Upper lobe of left lung (tissue), 6 donors: ENCODE measurements at places on chromosomes 1 and 21.

- DNase-seq = no peak
These were observed 57.7 kb downstream of the NTNG1 start for GRCh38 chr1:107198561-107198960.

GRCh38 chr1:3716351-3716750 lies 35.9 kb upstream of the CCDC27 start:
- no peak for DNase-seq

DNA sequence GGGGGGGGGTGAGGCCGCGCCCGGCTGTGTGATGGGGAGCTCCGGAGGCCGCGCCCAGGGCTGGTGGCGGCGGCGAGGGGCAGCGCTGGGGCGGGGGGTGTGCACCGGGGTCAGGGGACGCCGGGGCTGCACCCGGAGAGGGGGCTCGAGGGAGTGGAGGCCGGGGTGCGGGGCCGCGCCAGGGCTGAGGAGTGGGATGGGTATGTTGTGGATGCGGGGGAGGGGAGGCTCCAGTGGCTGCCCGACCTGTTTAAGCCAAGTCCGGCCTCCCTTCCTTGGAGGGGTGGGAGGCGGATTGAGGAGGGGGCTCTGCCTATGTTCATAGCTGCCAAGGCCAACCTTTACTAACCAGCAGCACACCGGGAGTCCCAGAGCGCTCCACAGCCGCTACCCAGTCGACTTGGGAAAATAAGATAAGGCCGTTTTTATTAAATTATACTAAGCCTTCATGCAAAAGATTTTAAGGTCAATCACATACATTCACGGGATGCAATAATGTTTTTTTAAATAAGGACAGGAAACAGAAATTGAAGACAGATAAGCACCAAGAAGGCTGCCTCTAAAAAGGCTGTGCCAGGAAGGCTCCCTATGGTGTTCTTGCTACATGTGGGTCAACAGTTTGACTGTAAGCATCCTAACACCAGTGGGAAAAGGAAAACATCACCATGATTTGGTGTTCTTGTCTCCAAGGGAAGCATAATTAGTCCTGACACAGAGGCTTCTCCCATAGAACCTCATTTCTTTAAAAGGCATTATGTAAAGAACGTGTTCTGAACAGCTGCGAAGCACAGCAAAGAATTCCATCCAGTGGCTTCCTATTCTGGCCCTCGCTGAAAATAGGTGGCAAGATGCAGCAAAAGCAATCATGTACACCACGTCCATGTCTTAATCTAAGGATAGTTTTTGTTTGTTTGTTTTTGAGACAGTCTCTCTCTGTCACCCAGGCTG lies 626 bp upstream of the HLCS start:
- no peak for DNase-seq

- DNase-seq = no peak
These were observed 71.2 kb downstream of the DPYD start for GRCh38 chr1:97849345-97850340.

GRCh38 chr1:6053206-6053546 lies 7.5 kb downstream of the KCNAB2 start:
- DNase-seq = no peak
